ENCODE measurements at places on chromosomes 16 and 17.

DNA sequence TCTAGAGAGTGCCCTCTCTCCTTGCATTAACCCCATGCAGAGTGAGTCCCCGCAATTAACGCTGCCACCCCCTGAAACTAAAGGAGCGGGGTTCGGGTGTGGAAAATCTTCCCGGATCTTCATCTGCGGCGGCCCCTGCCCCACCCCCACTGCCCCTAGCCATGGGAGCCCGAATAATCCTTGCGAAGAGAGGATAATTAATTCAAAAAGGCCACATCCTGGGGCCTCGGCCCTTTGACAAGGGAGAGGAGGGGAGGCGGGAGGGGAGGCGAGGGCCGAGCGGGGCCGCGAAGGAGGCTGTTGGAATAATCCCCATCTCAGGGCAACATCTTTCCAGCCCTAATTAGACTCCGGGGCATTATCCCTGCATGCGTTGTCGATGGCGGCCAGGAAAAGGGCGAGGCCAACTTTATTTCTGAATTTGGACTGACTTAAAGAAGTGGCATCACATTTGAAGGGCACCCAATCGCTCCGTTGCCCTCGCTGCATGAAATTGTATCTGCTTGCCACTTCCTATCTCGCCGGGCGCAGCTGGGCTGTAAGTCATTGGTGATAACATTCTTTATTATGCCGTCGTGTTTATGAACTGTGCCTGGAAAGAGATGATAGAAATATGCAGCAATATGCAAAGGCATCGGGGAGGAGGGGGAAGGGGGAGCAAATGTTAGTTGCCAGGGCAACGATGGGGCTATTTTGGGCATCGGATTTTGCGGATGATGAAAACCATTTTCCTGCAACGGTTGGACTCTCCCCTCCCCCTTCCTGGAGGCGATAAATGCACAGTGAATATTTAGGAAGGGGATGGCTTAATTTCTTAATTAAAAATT, 387.1 kb upstream of the TNRC6C start:
- no peak for DNase-seq

GRCh38 chr16:78684030-78684611, 584.7 kb downstream of the WWOX start:
- no peak for DNase-seq

DNA sequence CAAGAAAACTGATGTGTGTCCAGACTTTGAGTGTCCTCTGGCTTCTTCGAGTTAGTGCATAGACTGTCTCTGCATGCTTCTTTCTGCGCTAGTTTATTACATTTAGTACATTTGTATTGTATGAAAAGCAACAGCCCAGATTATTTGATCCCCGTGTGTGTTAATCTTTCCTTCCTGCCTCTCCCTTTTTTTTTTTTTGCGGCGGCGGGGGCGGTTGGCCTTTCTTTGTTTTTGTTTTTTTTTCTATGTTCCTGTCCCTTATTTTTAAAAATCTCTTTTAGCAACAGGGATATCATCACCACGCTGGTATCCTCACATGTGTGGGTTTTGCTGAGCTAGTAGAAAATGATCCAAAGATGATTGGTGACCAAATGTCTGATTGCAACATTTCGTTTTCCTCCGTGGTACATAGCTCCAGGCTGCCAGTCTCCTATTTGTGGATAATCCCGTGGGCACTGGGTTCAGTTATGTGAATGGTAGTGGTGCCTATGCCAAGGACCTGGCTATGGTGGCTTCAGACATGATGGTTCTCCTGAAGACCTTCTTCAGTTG, 9.4 kb downstream of the SCPEP1 start:
- no peak for DNase-seq

DNA sequence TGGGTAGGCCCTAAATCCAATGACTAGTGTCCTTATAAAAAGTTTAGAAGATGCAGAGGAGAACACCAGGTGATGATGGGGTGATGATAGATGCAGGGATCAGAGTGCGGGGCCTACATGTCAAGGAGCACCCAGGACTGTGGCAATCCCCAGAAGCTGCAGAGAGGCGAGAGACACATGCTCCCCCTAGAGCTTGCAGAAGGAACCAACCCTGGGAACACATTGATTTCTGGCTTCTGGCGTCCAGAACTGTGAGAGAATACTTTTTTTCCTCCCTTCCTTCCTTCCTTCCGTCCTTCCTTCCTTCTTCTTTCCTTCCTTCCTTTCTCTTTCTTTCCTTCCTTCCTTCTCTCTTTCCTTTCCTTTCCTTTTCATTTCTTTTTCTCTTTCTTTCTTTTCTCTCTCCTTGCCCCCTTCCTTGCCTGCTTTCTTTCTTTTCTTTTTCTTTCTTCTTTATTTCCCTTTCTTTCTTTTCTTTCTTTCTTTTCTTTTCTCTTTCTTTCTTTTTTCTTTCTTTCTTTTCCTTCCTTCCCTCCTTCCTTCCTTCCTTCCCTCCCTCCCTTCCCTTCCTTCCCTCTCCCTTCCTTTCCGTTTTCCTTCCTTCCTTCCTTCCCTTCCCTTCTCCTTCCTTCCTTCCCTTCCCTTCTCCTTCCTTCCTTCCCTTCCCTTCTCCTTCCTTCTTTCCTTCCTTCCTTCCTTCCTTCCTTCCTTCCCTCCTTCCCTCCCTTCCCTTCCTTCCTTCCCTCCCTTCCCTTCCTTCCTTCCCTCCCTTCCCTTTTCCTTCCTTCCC, 134.3 kb downstream of the HAPSTR1 start:
- DNase-seq, result no peak

GRCh38 chr17:56688151-56688550, 94.7 kb downstream of the NOG start:
- DNase-seq, result no peak

Measured in DMS 273 treated with DMSO at 0.1 percent for 48 hours (cell line).